ENCODE measurements at places on chromosomes 5 and 9. TPM values are rescaled to one million over a fixed set of nuclear protein-coding genes. Genes with fewer than 3 reads are reported as not detected.
A peak's percentile ranks its signal among the peaks of the same experiment; 100 is the strongest.

Gene C9orf50
- not detected for total RNA-seq

GRCh38 chr9:132596200-132596599 is 13.8 kb downstream of the BARHL1 start:
- no peak for DNase-seq

- DNase-seq: peak; percentile 20
Observed at GRCh38 chr9:122056484-122056883, 36.6 kb downstream of the TTLL11 start.

DNA sequence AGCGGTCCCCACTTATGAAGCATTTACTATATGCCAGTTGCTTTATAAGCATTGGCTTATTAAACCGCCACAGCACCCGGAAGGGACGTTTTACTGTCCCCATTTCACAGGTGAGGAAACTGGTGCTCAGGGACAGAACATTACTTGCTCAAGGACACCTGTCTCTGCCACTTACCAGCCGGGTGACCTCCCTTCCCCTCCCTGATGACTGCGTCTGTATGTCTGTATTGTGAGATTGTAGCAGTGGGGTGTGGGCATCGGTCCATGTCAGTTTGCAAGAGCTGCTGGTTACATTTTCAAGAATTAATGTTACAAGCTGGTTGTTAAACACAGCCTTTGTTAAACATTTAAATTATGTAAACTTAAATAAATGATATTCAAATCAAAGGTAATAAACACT is 77.6 kb upstream of the LMX1B start:
- DNase-seq: no peak

- DNase-seq: peak; percentile 57
Observed at GRCh38 chr9:130156672-130157071, 15.5 kb upstream of the NCS1 start.

GRCh38 chr9:137411260-137411644 is 11.7 kb downstream of the EXD3 start:
- DNase-seq: peak; percentile 39

Gene LCN6
- not detected for total RNA-seq

GRCh38 chr9:99216073-99216472 is 5.7 kb downstream of the ALG2 start:
- no peak for DNase-seq
